Stimulated activated CD8-positive, alpha-beta memory T cell treated with anti-CD3 and anti-CD28 coated beads, Interleukin-15, amount 100 ng/mL, for 24 hours (primary cell): ENCODE measurements at places on chromosomes 2 and 18.

DNA sequence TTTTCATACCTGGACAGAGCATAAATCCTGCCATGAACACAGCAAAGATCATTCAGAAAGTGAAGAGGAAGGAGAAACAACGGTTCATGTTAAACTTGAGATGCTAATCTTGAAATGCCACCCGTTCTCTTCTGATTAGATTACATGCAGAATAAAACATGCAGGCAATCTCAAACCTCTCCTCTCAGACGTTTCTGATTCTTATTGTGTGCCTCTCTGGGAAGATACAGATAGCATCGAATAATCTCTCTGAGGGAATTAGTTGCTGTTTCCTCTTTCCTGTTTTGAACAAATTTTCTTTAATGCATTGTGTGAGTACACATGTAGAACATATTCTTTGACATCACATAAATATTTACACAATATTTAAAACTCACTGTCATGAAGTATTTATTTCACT is 313.4 kb downstream of the PRKCE start:
- no peak for DNase-seq

DNA sequence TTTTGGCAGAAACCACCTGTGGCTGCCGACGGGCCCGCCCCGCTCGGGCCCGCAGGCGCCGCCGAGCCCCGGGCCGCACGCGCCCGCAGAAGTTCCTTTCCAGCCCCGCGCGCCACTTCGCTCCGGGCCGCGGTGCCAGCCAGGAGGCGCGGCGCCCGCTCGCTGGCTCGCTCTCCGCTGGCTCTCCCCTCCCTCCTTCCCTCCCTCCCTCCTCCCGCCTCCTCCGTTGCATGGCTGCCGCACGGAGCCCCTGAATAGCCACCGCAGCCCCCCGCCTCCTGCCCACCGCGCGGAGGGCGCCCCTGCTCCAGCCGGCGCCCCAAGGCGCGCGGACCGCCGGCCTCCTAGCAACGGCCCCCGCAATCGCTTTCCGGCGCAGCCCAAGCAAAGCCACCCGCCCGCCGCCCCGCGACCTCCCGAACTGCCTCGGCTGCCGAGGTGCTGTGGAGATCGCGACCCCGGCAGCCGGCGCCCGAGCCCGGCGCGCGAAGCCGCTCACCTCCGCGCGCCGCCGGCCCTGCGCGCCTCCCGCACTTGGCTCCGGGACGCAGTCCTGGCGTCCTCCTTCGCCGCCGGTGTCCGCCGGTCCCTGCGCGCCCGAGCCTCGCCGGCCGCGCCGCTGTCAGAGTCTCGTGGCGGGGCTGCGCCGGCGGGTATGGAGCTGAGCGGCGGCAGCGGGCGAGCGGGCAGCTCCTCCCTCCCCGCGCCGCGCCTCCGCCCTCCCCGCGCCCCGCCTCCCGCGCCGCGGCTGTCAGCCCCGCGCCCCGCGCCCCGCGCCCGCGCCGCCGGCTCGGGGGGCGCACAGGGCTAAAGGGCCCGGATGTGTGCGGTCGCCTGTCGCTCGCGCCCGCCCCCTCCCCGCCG is at the start of gene ZBTB7C:
Gene ZBTB7C, minus strand, starts transcription at position 657 of the 864 bp plus-strand sequence.
- DNase-seq: no peak

GRCh38 chr2:185456517-185456916 is 282.1 kb upstream of the FSIP2 start:
- DNase-seq: no peak

GRCh38 chr2:46273919-46274318 is 23.3 kb upstream of the EPAS1 start:
- DNase-seq: no peak

- DNase-seq: no peak
These were observed 2.1 kb downstream of the LIPT1 start for GRCh38 chr2:99156891-99157290.

- no peak for DNase-seq
These were observed 34.3 kb downstream of the MSH2 start for GRCh38 chr2:47437287-47437686.

DNA sequence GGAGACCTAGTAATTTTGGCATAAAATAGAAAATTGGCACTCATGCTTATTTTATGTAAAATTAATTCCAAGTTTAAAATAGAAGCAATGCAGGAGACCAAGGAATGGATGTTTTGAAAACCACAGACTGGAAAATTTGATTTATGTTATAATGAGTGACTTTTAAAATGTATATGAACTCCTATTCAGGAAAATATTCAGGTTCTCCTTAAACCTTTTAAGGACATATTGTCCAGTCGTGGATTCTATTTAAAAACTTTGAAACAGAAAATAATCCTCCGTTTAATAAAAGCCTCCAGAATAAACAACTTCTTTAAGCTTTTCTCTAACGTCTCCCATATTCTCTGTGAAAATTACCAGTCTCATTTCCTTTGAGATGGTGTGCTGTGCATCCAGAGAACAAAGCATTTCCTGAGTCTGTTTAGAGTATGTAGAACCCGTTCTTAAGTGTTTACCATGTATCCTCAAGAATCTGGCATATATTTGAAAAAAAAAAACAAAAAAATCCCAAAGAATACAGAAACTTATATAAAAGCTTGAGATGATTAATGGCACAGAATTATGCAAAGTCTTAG is 8.6 kb upstream of the YES1 start:
- no peak for DNase-seq

DNA sequence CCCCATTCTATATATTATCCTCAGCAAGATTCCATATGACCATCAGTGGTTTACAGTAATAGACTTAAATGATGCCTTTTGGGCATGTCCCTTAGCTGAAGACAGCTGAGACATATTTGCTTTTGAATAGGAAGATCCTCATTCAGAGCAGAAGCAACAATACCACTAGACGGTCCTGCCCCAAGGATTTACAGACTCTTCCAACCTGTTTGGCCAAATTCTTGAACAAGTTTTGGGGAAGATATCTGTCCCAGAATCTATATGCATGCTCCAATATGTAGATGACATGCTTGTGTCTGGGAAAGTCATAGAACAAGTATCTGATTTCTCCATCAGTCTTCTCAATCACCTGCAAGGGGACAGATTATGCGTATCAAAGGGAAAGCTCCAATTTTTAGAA is 137.1 kb upstream of the RMP24 start:
- no peak for DNase-seq

- DNase-seq: no peak
These were observed 4.1 kb upstream of the STAT1 start for GRCh38 chr2:191018048-191018447.

DNA sequence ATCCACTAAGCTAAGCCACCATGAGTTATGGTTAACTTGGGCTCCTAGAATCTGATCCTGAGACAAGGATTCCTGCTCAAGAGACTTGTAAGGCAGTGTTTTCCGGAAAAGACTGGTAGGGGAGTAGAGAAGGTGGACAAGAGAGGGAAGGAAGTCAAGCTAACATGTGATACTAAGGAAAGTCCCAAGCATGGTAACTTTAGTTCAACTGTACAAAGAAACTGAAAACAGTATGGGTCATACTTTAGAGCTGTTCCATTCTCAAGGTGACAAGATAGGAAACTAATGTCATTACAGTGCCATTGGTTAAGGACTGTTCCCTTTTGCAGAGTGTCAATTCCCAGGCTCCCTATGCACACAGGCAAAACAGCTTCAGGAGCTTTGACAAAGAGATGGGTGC is 5.8 kb downstream of the MYO5B start:
- DNase-seq: no peak

DNA sequence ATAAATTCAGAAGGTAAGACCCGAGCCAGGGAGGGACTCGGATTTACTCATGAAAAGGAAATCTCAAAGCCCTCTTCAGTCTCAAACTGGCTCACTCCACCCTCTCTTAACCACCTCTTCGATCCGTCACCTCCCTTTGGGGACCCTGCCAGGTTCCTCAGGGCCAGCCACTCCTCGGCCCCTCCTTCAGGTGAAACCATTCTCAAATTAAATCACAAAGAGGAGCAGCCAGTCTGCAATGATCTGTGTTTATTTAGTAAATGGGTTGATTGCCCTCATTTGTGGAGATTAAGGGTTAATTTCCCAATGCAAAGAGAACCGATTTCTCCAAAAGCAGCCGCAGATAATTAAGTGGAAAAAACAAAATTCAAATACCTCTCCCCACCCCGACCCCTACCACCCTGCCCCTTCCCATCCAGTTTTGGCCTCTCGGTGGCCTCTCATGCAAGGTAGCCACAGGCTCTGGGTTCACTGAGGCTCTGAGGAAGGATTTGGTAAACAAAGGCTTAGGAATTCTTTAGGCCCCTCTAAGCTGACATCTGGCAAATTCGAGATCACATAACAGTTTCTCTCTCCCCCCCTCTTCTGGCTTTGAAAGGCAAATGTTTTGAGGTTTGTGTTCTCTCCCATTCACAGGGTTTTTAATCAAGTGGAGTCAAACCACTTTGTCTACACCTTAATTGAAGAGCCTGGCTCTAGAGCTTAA is 10.3 kb upstream of the FZD7 start:
- no peak for DNase-seq

DNA sequence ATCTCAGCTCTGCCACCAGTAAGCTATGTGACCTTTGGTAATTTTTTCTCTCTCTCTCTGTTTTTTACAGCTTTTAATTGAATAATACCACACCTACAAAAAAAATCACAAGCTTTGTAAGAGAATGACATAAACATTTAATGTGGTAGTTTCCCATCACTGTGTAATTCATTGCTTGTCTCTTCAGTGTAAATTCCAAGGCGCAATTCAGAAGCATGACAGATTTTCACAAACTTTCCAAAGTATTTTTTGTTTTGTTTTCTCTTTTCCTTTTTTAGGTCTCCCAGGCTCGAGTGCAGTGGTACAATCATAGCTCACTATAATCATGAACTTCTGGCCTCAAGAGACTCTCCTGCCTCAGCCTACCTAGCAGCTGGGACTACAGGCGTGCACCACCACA is 25.0 kb upstream of the PPM1B start:
- no peak for DNase-seq

GRCh38 chr18:37249895-37250618 is 315.5 kb downstream of the CELF4 start:
- no peak for DNase-seq

DNA sequence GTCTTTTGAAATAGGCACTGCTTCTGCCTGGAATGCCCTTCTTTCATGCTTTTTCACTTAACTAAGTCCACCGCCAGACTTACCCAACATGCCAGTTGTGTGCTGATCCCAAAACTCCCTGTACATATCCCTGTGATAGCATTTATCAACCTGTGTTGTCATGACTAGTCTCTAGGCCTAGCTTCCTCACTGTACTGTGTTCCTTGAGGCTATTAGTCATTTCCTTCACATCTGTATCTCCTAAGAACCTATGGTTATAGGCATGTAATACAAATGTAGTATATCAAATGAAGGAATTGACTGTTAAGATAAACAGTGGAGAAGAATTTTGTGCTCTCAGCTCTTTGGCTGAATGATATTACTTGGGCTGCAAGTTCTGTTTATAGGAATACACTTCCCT is 184.3 kb downstream of the CYRIA start:
- no peak for DNase-seq

DNA sequence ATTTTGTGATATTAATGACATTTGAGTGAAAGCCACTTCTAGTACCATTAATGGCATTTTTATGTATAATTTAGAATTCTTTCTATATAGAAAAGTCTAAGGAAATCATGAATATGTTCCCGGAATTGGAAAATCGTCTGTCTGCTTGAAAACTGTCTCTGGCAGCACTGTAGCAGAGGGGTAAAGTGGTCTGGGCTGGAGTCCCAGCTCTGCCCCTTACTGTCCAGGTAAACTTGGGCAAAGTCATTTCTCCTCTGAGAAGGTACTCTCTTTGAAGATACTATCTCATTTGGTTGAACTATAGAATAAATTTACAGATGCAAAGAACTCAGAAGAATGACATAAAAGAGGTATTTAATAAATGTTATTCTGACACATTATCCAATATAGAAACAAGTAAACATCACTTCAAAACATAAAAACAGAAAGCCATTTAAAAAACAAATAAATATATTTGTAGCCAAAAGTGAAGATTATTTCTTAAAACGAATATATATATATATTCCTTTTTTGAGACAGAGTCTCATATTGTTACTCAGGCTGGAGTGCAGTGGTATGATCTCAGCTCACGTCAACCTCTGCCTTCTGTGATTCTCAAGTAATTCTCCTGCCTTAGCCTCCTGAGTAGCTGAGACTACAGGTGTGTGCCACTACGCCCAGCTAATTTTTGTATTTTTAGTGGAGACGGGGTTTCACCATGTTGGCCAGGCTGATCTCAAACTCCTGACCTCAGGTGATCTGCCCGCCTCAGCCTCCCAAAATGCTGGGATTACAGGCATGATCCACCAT is 149.8 kb upstream of the ITGA4 start:
- no peak for DNase-seq

DNA sequence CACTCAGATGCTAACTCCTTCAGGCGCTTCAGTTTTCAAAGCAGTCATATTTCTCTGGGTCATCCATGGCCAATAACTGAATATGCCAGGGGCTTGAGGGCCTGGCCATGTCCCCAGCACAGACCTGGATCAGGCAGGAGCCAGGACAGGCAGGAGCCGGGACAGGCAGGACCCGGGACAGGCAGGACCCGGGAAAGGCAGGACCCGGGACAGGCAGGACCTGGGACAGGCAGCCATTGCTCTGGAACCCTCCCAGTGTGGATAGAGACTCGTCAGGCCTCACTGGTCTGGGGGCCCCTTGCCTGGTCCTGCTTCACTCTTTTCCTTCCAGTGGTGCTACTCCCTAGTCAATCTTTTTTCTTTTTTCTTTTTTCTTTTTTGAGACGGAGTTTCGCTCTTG is 117.5 kb upstream of the TEX51 start:
- no peak for DNase-seq

- DNase-seq: no peak
These were observed 1.0 kb downstream of the AGAP1 start for GRCh38 chr2:235494716-235495372.

DNA sequence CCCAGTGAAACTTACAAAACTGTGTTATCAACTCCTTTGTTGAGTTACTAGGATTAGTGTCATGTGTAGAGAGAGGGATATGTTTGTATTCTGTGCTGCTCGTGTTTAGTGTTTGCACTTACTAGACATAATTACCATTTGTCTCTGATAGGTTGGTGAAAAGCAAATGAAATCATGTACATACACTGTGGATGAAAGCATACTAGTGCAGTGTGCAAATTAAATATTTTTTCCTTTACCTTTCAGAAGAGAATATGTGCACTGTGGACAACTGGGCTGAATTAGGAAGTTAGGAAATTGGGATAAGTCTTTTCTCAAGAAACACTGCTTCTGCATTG is 1.2 kb downstream of the KIAA1328 start:
- no peak for DNase-seq

- no peak for DNase-seq
These were observed 139.6 kb downstream of the TTC32 start for GRCh38 chr2:19762142-19762541.

DNA sequence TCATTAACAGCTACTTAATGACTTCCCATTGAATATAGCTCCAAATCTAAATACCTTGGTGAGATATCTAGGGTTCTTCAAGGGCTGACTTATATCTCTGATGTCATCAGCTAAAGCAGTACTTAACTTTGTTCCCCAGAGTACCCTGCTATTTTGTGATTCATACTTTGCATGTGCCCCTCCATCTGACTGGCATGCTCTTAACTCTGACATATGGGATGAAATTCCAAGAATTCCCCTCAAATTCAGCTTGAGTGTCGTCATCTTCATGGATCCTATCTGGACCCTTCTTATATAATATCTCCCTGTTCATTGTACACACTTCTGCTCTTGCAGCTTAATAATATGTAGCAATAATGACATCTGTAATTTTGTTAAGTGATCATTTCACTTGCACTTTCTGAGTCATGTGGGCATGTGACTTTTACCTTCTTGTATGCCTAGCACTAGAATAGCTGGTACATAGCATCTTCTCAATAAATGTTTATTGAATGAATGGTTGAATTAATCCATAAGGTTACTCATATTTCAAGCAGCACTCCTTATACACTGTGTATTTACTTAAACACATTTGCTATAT is 172.9 kb downstream of the WDR7 start:
- DNase-seq: no peak
